ENCODE measurements at places on chromosomes 13 and 19. TPM values are rescaled to one million over a fixed set of nuclear protein-coding genes. Genes with fewer than 3 reads are reported as not detected.

ADGRE3 gene
- total RNA-seq, result not detected

ZNF497 gene
- total RNA-seq, result 1.5 TPM

CLEC17A gene
- not detected for total RNA-seq

TJP3 gene
- total RNA-seq, result not detected

GRCh38 chr13:108352599-108352998 lies 83.1 kb downstream of the TNFSF13B start:
- H3K4me3 ChIP-seq, result no peak overlapping the region
- no peaks in the 10 kb centered on the region for H3K4me1 ChIP-seq
- H3K27ac ChIP-seq, result no peak overlapping the region
- H3K27me3 ChIP-seq, result no peaks in the 10 kb centered on the region
- DNase-seq, result no peak

- H3K36me3 ChIP-seq, result no peaks in the 10 kb centered on the region
- DNase-seq, result no peak
- H3K27me3 ChIP-seq, result no peaks in the 10 kb centered on the region
Measured at GRCh38 chr19:28701491-28701890, 511.5 kb downstream of the UQCRFS1 start.

DNA sequence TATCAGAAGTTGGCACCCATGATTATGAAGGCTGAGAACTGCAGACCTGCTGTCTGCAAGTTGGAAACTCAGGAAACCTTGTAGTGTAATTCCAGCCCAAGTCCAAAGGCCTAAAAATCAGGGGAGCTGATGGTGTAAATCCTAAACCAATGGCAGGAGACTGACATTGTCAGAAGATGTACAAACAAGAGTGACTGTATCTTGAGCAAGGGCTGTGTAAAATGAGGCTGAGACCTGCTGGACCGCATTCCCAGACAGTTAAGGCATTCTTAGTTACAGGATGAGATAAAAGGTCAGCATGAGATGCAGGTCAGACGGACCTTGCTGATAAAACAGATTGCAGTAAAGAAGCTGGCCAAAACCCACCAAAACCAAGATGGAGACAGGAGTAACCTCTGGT lies 147.7 kb downstream of the COG6 start:
- H3K36me3 ChIP-seq, result no peaks in the 10 kb centered on the region
- H3K27ac ChIP-seq, result no peak overlapping the region
- no peaks in the 10 kb centered on the region for H3K4me1 ChIP-seq
- H3K27me3 ChIP-seq, result no peaks in the 10 kb centered on the region

- H3K4me1 ChIP-seq, result peaks cover 62% of the 10 kb centered on the region
- no peak for DNase-seq
- no peaks in the 10 kb centered on the region for H3K27me3 ChIP-seq
Measured at GRCh38 chr19:5974721-5975387, 3.1 kb downstream of the RANBP3 start.

GRCh38 chr13:40102854-40103253 lies 447.4 kb downstream of the COG6 start:
- H3K4me1 ChIP-seq, result peaks cover 3% of the 10 kb centered on the region
- DNase-seq, result peak; percentile 84
- no peak overlapping the region for H3K27ac ChIP-seq
- H3K27me3 ChIP-seq, result no peaks in the 10 kb centered on the region
- no peak overlapping the region for H3K4me3 ChIP-seq
- H3K36me3 ChIP-seq, result no peaks in the 10 kb centered on the region

GRCh38 chr13:33494596-33495204 lies 209.1 kb upstream of the STARD13 start:
- H3K4me3 ChIP-seq, result no peak overlapping the region
- H3K4me1 ChIP-seq, result peaks cover 9% of the 10 kb centered on the region
- DNase-seq, result no peak
- H3K36me3 ChIP-seq, result no peaks in the 10 kb centered on the region
- H3K27ac ChIP-seq, result no peak overlapping the region

- no peaks in the 10 kb centered on the region for H3K36me3 ChIP-seq
- H3K27ac ChIP-seq, result no peak overlapping the region
- no peaks in the 10 kb centered on the region for H3K27me3 ChIP-seq
- H3K4me1 ChIP-seq, result no peaks in the 10 kb centered on the region
- no peak overlapping the region for H3K4me3 ChIP-seq
- DNase-seq, result no peak
Measured at GRCh38 chr13:95216182-95216581, 85.1 kb downstream of the ABCC4 start.

DNA sequence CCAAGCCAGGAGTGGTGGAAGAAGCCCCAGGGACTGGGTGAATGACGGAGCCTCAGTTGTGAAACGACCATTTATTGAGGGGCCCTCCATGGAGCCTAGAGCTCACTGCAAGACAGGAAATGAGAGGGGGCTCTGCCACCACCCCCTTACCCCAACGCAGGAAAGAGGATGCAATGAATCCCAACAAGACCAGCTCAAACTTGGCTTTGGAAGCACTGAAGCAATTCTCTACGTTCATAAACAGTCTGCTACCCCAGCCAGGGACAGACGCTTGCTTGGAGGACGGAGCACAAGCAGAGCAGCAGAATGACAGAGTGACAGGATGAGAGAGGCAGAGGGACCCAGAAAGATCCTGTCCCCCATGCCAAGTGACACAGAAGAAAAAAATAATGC lies 1.0 kb downstream of the PRKACA start:
- no peaks in the 10 kb centered on the region for H3K27me3 ChIP-seq
- H3K4me3 ChIP-seq, result peak overlapping the region; percentile 67
- DNase-seq, result no peak
- peaks cover 75% of the 10 kb centered on the region for H3K4me1 ChIP-seq
- peak overlapping the region; percentile 90 for H3K27ac ChIP-seq

- H3K4me3 ChIP-seq, result no peak overlapping the region
- peaks cover 9% of the 10 kb centered on the region for H3K4me1 ChIP-seq
- H3K27ac ChIP-seq, result no peak overlapping the region
- no peak for DNase-seq
Measured at GRCh38 chr19:45336696-45337251, 3.8 kb upstream of the KLC3 start.

DNA sequence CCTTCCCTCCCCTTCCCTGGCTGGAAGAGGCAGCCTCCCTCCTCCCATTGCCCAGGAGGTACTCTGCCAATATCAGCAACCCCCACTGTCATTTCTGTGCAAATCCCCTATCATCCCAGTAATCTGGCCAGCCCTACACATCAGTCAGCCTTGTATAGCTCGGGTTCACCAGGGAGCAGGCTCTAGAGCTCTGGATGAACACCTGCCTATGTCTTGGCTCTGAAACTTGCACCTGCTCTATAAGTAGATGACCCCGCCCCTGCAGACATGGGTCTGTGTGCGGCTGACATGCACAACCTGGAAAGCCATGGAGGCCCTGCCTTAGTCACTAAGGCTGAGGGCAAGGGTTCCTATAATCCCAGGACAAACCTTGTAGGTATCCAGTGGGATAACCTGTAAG lies 1042.9 kb downstream of the UQCRFS1 start:
- H3K4me3 ChIP-seq, result no peak overlapping the region
- no peak for DNase-seq
- H3K36me3 ChIP-seq, result no peaks in the 10 kb centered on the region

- no peaks in the 10 kb centered on the region for H3K27me3 ChIP-seq
- no peaks in the 10 kb centered on the region for H3K4me1 ChIP-seq
- no peak for DNase-seq
Measured at GRCh38 chr13:37587236-37587635, 11.3 kb downstream of the POSTN start.

GRCh38 chr19:18495204-18495911 lies 26.5 kb downstream of the ELL start:
- DNase-seq, result no peak
- H3K4me1 ChIP-seq, result peaks cover 75% of the 10 kb centered on the region
- no peak overlapping the region for H3K27ac ChIP-seq
- H3K27me3 ChIP-seq, result no peaks in the 10 kb centered on the region
- H3K4me3 ChIP-seq, result no peak overlapping the region
